ENCODE measurements at places on chromosomes 13 and 19. TPM values are rescaled to one million over a fixed set of nuclear protein-coding genes. Genes with fewer than 3 reads are reported as not detected.

DNA sequence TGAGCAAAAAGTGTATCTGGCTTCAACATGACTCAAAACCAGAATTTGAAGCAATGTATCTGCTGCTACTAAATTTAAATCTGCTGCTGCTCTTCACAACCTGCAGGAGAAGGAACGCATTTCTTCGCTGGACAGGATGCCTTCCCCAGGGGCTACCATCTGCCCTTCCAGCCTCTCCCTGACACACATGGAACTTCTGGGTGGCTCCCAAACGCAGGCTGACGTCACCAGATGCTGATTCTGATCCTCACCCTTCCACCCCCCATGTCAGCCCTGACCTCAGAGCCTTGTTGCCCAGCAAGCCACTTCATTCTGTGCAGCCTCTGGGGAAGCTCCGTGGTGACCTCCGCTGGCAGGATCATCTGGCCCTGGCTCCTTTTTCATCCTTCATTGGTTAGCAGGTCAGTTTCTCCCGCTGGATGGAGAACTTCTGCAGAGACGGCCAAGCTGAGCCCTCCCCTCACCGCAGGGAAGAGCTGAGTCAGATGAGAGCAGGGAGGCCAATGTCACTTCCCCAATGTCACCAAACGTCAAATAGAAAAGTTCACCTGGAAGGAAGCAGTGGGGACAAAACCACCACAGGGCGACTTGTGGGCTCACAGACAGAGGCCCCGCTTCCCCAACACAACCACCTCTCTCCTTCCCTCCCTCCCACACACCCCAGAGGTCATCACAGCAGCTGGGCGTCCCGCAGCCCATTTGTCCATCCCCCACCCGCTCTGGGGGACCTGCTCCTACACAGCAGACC, 14.0 kb upstream of the RAB20 start:
- peak; percentile 67 for DNase-seq

DNA sequence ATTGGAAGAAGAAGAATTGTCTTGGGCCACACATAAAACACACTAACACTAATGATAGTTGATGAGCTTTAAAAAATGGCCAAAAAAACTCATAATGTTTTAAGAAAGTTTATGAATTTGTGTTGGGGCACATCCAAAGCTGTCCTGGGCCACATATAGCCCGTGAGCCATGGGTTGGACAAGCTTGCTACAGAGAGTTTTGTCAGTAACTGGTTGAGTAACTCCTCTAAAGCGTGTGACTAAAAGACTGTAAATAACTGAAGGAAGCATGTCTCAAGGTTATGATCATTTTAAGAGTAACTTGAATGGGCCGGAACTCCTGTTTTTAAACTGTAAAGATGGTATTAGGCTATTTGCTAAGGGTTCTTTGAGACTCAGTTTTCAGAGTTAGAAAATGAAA, 118.0 kb downstream of the KL start:
- no peak for DNase-seq

DNA sequence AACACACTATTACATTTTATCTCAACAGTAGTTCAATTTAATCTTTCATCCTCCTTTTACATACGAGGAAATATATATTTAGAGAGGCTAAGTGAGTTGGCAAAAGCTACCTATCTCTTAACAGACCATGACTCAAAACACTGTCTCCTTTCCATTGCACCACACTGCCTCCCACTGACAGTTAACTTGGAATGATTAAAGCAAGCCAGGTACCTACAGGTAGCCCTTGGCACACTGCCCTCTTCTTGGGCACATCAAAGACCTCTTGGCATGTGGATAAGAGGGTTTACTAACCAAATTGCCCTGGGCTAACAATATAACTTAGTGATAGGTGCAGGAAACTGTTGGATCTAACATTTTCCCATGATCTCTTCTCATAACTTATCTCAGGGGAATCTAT, 1.8 kb downstream of the ABHD13 start:
- no peak for DNase-seq

TMEM150B gene
- total RNA-seq: 9.6 TPM

DNA sequence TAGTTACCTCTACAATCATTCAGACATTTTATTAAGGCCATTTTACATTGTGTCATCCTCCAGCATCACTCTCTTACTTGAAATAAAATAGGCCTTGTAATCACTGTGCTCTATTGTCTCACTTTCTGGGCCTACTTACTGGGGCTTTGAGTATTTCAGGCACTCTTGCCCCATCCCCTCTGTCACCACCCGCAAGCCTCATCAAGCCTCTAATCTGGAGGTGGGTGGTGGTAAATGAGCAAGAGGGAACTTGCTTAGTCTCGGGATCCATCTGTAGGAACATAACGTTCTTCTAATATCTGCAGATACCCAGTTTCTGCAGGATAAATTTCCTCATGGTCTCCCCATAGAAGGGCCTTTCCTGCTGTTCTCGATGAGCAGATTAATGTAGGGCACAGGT, 19.4 kb upstream of the GPR18 start:
- no peak for DNase-seq

DNA sequence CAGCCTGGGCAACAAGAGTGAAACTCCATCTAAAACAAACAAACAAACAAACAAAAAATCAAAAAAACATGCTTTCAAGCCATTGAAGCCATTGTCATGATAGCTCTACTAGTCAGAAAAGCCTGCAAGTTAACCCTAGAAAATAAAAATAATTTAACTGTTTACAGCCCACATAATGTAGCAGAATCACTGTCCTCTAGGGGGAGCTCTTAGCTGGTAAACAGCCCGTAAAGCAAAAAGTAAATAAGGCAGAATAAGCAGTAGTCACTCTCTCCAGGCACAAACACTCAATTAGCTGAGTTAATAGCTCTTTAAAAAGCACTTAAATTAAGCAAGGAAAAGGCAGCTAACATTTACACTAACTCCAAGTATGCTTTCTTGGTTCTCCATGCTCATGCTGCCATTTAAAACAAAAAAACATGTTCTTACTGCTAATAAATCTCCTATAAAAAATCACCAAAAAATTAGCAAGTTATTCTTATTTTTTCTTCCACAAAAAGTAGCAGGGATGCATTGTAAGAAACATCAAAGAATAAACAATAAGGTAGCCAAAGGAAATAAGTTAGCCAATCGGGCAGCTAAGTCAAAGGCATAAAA, 11.3 kb downstream of the LILRB4 start:
- no peak for DNase-seq

DNA sequence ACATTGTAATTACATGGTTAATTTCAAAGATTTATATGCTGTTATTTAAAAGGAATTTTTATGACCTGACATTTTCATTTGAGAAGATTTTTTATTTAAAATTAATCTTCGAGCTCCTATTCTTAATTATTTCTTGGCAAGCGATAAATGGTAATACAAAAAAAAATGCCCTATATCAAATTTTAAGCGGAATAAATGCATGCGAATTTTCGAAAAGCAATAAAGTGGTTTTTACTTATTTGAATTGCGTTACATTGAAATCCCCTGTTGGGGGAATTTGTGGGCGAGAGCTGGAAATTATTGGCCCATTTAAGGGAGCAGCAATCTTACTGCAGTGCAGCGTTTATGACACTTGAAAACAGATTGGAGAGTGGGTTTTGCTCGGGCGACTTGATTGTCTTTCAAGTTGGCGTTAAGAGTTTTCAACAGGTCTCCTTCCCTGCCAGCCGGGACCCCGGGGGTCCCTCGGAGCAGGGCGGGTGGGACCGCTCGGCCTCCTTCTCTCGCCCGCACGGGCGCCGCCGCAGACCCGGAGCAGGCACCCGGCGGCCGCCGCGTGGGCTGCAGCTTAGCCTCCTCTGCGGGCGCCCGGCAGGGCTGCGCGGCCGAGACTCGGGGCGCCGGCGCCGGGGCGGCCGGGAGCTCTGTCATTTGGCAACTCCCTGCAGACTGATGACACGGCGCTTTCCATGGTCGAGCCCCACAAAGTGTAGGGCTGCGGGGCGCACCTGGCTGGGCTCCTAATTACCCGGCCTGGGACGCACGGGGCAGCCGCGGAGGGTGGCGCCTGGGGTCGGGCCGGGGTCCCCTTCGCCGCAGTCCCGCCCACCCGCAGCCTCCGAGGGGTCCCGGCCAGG, 255.1 kb upstream of the SOX21 start:
- peak; percentile 72 for DNase-seq

- no peak for DNase-seq
Measured at GRCh38 chr13:57045826-57046546, 94.7 kb upstream of the PRR20A start.

DNA sequence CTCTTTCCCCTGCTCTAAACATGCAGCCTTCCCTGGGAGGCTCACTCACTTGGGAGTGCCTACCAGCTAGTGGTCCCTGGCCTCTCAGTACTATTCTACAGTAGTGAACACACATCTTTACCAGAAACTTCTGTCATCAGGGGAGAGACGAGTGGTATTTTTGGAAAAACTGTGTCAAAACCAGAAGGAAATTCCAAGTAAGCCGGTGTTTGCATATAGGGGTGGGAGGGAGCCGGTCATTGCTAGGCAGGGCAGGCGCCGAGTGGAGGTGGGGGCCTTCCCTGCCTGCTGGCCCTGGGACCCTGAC, 7.0 kb downstream of the RPS9 start:
- DNase-seq: peak; percentile 76

GRCh38 chr19:1287354-1288225, 1.9 kb downstream of the EFNA2 start:
- DNase-seq: no peak

GRCh38 chr13:32200741-32201140, 114.4 kb downstream of the ZAR1L start:
- DNase-seq: no peak

DNA sequence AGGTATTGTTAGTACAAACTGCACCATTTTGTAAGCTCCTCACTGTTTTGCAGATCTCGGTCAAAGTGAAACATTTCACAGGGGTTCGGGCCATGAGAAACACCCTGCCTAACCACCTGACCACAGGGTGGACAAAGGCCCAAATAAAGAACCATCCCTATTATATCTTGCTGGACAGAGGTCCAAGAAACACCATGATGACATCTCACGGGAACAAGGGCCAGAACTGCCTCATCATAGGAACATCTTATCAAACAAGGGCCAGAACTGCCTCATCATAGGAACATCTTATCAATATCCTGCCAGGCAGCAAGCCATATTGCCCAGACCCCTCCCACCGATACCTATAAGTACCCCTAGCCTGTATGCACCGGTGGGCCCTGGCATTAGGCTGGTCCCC, 99.7 kb downstream of the PCDH9 start:
- DNase-seq: no peak

GRCh38 chr13:79369226-79369625, 36.8 kb downstream of the RBM26 start:
- DNase-seq: no peak

- DNase-seq: no peak
Measured at GRCh38 chr13:108326309-108326708, 56.8 kb downstream of the TNFSF13B start.

LYPD3 gene
- 1.2 TPM for total RNA-seq

DOCK6 gene
- total RNA-seq: 109 TPM

DNA sequence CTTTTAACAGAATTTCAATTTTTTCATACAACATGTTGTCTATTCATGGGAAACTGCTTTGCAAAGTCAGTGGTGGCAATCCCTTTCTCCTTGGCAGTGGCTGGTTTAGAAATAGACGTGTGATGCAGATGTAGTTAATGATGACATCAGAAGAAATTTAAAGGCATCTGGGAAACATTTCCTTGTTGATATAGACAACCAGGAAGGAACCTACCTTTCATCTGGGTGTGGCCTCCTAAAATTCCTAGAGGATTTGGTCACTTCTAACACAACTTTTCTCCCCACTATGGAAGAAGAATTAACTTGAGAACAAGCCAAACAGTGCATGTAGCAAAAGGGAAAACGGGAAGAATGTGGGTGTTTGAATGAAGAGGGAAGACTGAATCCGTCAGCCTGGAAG, 102.8 kb downstream of the EFNB2 start:
- DNase-seq: no peak

DNA sequence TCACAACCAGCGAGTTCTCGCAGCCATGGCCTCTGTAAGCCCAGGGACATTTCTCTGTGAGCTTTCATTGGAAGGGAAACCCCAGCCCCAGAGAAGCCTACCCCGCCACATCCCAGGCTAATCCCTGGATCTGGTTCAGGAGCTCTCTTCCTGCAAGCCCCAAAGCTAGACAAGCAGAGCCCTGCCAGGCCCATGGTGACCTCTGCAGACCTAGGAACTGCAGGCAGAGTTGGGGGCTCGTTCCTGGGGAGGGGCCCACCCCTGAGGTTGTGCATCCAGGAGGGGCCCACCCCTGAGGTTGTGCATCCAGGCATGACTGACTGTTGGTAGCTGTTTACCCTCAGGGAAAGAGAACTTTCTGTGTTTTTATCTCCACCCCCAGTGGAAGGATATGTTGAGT, 21.7 kb downstream of the KCTD15 start:
- peak; percentile 26 for DNase-seq

DNA sequence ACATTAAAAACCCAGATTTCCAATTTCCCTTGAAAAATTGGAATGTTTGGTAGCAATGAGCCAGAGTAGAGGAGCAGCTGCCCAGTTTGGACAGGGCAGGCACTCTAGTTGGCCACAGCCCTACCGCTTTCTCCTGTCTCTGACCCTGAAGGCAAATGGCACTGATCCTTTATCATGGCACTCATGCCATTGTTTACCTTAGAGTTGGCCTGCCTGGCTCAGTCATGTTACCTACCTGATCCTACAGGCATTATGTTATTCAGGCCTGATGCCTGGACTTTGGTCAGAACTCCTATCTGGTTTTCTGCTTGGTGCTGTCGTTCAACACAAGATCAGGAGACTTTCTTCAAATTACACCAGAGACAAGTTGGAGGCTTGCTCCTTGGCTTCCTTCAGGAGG, 24.9 kb upstream of the TDRD3 start:
- no peak for DNase-seq

MBD3L3 gene
- total RNA-seq: not detected

DNA sequence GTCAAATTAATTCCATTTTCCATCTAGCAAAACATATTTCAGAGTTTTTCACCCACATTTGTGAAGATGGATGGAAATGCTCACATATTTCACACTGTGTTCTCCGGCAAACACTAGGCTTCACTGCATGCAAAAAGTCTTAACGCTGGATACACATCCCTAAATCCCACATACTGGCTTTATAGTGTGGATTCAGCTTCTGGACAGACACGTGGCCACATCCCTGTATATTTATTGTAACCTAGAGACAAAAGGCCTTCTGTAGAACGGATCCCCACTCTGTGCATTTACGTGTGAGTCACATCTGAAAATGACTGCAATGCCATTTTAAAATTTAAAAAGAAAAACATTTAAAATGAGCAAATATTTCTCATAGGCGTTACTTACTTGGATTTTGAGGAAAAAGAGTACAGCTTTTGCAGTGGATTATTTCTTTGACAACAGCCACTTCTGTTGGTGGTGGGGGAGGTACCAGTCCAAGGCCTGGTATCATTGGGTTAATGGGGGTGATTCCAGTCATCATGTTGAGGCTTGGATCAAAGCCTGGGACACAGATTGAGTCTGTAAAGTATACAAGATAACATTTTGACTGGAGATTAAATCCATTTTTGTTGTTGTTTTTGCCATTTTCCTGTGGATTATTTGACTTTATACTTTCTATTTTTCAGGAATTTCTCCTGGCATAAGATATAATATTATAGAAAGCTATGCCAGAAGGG, 337.7 kb downstream of the DNAJC15 start:
- DNase-seq: no peak

GRCh38 chr13:112457485-112457884, 81.3 kb downstream of the SPACA7 start:
- no peak for DNase-seq

ASF1B gene
- 1.4 TPM for total RNA-seq

ZNF765 gene
- 9.4 TPM for total RNA-seq

GRCh38 chr13:43991773-43992201, 112.1 kb downstream of the LACC1 start:
- no peak for DNase-seq

- DNase-seq: no peak
Measured at GRCh38 chr13:109400624-109401257, 385.6 kb downstream of the IRS2 start.

GRIN2D gene
- total RNA-seq: 0.91 TPM

GRCh38 chr13:32086366-32086765, 54.8 kb downstream of the FRY start:
- DNase-seq: no peak

Measured in aorta (tissue), 5 donors.